ENCODE measurements at places on chromosomes 7 and 10.

DNA sequence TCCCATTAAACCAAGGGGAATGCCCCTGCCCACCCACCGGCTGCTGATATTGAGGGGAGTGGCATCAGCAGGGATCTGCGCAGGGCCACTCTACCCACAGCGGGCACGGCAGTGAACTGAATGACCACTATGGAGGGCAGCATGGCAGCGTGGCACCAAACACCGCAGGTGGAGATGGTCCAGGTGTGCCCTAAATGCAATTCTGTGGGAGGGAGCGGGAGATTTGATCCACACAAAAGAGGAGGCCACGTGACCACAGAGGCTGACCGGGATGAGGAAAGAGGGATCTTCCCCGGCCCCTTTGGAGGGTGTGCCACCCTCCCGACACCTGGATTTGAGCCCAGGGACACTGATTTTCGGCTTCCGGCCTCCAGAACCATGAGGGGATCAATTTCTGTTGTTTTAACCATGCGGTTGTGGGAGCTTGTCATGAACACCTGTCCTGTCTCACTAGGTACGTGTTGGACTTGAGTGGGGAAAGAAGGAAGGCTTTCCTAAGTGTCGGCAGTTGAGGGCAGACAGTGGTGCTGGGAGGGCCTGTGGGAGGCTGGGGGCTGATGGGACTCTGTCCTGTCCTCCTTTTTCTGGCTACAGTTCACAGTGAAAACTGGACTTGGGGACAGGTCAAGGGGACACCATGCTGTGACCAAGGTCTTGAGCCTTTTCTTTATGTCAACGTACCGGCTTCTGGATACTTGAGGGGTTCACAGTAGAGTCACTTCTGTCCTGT is 66.1 kb downstream of the CFAP46 start:
- DNase-seq: no peak

GRCh38 chr10:125742465-125742864 is 23.0 kb downstream of the EDRF1 start:
- no peak for DNase-seq

DNA sequence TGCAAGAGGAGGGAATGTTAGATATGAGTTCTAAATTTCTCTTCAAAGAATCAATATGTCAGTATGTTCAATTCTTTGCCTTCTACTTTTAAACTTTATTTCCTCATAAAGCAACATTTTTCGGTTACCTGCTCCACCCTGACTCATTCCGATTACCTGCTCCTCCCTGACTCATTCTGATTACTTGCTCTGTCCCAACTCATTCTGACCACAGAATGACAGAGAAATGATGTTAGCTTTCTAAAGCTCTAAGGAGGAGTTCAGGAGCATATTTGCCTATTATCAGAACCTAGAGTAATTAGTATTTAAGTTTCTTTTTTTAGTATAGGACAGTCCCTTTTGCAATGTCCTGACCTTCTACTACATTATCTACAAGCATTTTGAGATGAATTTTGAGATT is 24.5 kb upstream of the PPP1R9A start:
- DNase-seq: no peak

DNA sequence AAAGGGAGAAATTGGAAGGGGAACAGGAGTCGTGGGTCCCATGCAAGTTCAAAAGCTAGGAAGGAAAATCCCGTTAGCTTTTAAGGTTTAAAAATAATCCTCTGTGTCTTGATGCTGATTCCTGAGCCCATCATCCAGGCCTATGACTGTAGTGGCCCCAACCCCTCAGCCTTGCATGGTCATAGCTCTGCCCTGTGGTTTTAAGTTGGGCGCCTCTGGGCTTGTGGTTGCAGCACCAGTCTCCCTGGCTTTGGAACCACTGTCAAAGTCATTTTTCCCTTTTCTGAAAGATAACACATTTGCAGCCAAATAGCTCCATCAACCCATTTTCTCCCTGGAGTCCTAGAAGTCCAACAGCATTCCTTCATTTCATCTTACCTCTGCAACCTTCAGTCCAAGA is 13.6 kb downstream of the TMEM236 start:
- no peak for DNase-seq

GRCh38 chr7:112470194-112470593 is 10.6 kb upstream of the LSMEM1 start:
- no peak for DNase-seq

DNA sequence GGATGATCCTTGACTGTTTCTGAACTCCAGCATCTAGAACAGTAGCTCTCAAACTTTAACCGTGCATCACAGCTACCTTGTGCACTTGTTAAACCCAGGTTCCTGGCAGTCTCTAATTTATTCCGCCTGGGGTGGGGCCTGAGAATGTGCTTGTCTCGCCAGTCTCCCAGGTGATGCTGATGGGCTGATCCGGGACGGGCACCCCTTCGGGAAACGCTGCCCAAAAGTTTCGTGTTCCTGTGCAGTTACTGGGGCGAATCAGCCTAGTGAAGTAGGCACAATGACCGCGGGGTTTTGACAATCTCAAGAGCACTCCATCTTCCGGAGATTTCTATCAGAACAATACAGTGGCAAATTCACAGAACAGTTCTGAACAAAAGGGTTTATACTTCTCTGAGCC is 29.9 kb downstream of the ADCYAP1R1 start:
- no peak for DNase-seq

GRCh38 chr7:48537561-48537960 is 366.3 kb downstream of the ABCA13 start:
- no peak for DNase-seq

DNA sequence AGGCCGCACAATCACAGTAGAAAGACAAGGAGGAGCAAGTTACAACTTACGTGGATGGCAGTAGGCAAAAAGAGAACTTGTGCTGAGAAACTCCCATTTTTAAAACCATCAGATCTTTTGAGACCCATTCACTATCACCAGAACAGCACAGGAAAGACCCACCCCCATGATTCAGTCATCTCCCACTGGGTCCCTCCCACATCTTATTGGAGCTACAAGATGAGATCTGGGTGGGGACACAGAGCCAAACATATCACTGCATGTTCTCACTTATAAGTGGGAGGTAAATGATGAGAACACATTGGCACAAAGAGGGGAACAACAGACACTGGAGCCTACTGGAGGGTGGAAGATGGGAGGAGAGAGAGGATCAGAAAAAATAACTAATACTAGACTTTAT is 32.4 kb downstream of the NOLC1 start:
- no peak for DNase-seq

DNA sequence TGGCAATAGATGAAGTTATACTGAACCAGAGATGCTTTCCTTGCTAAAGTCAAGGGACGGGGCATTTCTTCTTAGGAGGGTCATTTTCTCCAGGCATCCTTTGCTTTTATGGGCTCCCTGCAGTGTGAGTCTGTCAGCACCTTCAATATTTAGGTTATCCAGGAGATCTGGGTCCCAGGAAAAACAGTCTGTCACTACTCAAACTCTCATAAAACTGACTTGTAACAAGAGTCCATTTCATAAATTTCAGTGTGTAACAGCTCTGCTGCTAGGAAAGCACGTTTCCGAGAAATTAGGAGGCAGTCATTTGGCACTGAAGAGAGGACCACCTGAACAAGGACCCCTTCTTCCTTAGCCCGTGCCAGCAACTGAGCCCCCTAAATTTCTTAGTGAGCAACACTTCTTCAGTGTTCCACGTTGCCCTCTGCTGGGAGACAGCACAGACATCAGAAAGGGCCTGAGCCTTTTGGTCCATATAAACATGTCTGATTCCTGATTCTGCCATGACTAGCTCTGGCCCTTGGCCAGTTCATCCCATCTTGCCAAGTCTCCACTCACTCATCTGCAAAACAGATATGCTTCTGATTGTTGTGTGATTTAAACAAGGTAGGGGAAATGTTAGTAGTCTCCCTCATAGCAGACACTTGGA is 7.2 kb downstream of the GCC1 start:
- no peak for DNase-seq

DNA sequence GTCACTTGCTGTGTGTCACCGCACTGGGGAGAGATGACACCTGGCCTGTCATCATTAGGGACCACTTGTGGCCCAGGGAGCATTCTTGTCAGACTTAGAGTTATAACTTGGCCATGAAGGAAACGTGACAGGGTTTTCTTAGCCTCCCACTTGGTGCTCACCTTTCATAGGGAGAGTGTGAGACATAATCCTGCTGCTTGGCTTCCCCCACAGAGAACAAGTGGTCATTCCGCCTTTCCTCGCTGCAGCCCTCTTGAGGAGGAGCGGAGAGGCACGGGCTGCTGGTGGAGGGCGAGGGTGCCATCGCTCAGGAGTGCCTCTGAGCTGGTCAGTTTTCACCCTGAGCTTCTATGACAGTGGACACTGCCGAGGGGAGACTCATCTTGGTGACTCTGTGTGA is 125.0 kb upstream of the GJD4 start:
- no peak for DNase-seq

DNA sequence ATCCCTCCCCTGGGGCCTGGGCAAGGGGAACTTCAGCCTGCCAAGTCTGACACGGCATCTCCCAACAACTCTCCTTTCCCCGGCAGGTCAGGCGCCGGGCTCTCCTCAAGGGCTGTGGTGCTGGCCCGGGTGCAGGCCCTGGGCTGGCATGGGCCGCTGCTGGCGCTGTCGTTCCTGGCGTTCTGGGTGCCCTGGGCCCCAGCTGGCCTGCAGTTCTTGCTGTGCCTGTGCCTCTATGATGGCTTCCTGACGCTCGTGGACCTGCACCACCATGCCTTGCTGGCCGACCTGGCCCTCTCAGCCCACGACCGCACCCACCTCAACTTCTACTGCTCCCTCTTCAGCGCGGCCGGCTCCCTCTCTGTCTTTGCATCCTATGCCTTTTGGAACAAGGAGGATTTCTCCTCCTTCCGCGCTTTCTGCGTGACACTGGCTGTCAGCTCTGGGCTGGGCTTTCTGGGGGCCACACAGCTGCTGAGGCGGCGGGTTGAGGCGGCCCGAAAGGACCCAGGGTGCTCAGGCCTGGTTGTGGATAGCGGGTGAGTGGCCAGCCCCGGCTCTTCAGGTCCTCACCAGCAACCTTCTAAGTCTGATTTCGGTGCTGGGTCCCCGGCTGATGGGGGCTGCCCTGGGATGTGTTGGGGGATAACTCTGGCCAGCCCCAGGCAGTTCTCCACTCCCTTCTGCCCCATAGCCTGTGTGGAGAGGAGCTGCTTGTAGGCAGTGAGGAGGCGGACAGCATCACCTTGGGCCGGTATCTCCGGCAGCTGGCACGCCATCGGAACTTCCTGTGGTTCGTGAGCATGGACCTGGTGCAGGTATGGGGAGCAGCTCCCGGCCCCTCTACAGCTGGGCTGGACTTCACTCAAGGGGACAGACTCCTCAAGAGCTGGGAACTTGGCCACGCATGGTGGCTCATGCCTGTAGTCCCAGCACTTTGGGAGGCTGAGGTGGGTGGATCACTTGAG is 19.5 kb upstream of the C10orf95 start:
- no peak for DNase-seq

- peak; percentile 79 for DNase-seq
Observed at GRCh38 chr10:17228091-17229015, at the start of gene VIM. TSS of gene VIM (plus strand) at chr10:17228241. CDS start at chr10:17229423, 1,182 bp downstream.

Data from activated CD8-positive, alpha-beta memory T cell treated with anti-CD3 and anti-CD28 coated beads for 4 hours (primary cell).